Tongue (tissue), 3 donors: ENCODE measurements at places on chromosomes 6 and 20. TPM values are rescaled to one million over a fixed set of nuclear protein-coding genes. Genes with fewer than 3 reads are reported as not detected.

Gene HLA-DPA1
- total RNA-seq: 15.6 TPM

Gene NOL4L
- total RNA-seq: 5.9 TPM

DNA sequence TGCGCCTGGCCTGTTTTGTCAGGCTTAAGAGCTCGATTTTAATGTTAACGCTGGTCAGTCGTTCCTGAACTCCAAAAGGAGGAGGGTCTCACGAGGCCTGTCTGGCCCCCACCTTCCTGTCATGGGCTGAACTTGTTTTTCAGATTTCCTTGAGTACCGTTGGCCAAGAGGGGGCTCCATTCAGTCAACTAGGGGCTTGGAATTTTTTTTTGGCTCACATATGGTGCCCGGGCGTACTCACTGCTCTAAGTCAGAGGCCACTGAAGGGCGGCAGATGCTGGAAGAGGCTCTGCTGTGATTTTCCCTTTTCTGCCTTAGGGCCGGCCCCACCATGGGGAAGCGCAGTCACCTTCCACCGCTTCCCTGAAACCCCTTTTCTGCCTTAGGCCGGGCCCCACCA is 6.9 kb upstream of the BIRC7 start:
- peak; percentile 48 for DNase-seq

- no peak for DNase-seq
Measured at GRCh38 chr6:82915666-82916065, 150.0 kb downstream of the UBE3D start.

GRCh38 chr6:75489025-75489424 is 4.6 kb downstream of the FILIP1 start:
- DNase-seq: peak; percentile 66

- DNase-seq: no peak
Measured at GRCh38 chr20:64151633-64152530, 12.4 kb upstream of the MYT1 start.
